ENCODE measurements at places on chromosomes 4 and X.

GRCh38 chrX:65744965-65745364 lies 77.5 kb downstream of the MSN start:
- no peak for DNase-seq

GRCh38 chr4:154014407-154015321 lies 225.8 kb upstream of the SFRP2 start:
- no peak for DNase-seq

GRCh38 chr4:13267091-13267490 lies 217.0 kb downstream of the RAB28 start:
- no peak for DNase-seq

GRCh38 chr4:140753329-140753728 lies 2.9 kb downstream of the TBC1D9 start:
- no peak for DNase-seq

DNA sequence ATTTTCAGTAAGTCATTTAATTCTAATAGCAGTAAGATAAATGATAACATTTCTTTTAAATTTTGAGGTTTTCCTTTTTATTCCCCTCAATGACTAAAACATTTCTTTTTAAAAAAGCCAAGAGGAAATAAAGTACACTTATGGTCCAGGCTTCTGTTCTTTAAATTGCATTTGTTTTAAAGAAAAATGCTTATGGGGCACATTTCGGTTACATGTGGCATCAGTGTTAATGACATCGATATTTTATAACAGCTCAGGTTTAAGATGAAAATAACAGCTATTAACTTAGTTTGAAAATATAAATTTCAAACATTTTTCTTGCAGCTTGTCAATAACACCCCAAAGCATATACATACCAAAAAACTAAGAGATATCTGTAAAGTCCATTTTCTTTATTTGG lies 1161.1 kb downstream of the PCDH18 start:
- no peak for DNase-seq

- no peak for DNase-seq
These were observed 30.7 kb upstream of the ATP6AP2 start for GRCh38 chrX:40550066-40550465.

DNA sequence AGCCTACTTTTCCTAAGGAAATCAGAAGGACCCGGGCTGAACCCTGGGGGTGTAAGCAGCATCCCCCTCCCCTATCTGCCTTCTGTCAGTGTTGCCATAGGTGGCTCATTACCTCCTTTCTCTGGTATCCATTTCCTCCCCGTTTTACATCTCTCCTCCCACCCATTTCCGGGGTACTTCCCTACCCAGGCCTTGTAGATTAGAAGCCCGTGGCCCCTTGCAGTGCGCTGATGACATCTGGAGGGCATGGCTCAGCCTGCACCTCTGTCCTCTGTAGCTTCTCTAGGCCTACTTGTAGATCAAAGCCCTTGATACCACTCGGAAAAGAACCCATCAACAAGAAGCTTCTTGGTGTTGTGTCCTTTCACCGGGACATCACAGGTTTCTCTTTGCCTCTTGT lies 71.8 kb downstream of the NBDY start:
- no peak for DNase-seq

DNA sequence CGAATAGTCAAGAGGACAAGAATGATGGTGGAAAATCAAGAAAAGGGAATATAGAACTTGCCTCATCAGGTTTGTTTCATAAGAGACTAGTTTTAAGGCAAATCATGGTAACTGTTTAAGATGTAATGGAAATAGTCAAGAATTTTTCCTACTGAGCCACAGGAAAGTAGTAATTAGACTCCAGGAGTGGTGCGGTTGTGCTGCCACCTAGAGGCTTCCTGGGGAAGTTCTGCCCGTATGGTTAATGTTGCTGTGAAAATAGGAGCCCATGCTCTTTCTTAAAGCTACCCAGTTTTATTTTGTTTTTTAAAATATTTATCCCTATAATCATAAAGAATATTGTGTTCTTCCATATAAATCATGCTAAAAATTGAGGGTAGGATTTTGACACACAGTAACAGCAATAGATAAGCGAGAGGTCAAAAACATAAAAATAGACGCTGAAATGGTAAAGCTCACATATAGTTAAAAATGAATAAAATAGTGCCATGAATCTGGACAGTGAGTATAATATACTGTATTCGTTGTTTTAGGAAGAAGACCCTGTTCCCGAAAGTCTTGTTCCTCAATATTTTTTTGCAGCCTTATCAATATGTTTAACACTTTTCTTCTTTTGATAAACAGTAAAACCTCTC lies 87.0 kb downstream of the PHOX2B start:
- no peak for DNase-seq

GRCh38 chrX:70454441-70455365 lies 10.1 kb downstream of the DLG3 start:
- DNase-seq: no peak

GRCh38 chrX:125398959-125399440 lies 79.3 kb downstream of the TEX13C start:
- no peak for DNase-seq

DNA sequence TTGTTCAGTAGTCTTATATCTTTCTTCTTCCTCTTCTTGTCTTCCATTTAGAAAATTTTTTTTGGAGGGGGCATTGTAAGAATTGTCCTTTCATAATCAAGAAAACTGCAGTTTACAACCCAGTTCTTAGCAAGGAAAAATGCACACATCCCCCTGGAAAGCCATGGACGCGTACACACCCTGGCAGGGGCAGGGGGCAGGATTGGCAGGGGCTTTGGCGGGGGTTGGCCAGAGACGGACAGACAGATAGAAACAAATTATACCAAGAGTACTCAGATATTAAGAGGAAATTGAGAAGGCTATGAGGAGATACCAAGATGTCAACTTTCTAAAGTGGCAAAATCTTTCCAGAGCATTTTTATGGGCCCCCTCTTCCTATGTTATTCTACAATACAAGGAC lies 322.5 kb upstream of the CPXCR1 start:
- DNase-seq: no peak

GRCh38 chrX:119643696-119644095 lies 37.5 kb upstream of the NKRF start:
- DNase-seq: no peak

DNA sequence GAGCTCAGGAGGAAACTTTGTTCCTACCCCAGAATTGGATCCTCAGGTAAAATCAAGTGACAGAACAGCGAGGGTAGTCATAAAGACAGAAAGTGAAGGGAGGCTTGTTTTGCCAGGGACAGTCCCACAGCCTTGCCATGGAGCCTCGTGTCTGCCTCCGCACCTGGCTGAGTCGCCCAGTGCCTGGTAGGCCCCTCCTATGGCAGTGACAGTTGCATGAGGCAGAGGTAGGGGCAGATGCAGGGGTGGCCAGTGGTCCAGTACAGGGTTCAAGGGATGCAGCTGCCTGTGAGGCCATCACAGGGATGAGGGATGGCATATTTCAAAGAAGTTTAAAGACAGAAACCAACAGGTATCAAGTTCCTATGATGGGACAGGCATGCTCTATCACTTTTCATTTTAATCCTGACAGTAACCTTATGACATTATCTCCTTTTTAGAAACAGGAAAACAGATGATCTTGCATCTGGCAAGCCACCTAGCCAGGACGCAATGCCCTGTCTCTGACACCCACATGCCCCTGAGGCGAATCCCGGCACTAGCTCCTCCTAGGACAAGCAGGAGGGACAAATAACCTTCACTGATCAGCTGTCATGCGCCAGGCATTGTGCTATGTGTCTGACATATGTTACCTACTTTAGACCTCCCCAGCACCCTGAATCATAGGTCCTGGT lies 127.4 kb upstream of the ENPP6 start:
- no peak for DNase-seq

DNA sequence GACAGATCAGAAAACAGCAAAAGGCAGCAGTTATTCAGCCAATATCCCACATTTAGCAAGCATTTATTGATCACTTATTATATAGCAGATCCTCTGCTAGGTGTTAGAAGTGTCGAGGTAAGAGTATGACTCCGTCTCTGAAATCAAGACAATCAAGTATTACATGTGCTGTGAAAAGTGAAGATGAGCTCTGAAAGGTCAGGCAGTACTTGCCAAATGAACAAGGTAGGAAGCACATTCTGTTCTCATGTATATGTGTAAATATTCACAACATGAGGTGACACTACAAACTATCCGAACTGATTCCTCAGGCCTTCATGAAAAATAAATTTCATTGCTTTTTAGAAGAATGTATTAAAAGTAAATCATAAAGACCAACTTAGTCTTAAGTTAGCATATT lies 15.3 kb downstream of the ATP1B4 start:
- DNase-seq: no peak

GRCh38 chrX:133523526-133523925 lies 108.2 kb upstream of the GPC4 start:
- no peak for DNase-seq

GRCh38 chrX:79412972-79413371 lies 45.8 kb upstream of the ITM2A start:
- no peak for DNase-seq

DNA sequence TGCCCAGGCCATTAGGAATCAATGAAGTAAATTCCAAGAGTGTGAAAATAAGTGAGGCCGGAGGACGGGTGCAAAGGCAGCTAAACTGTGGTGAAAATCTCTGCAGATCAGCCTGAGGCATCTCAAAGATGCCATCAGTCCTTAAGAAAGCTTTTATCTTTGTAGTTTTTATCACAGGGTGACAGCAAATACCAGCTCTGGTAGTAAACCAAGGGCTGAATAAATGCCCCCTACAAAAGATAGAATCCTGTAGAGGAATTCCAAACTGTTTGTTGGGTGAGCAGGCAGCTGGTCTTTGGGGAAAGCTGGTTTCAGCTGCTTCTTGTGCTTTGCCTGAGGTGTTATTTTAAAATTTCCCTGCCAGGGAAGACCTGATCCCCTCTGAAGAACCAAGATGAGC lies 21.6 kb upstream of the RBM47 start:
- DNase-seq: no peak

DNA sequence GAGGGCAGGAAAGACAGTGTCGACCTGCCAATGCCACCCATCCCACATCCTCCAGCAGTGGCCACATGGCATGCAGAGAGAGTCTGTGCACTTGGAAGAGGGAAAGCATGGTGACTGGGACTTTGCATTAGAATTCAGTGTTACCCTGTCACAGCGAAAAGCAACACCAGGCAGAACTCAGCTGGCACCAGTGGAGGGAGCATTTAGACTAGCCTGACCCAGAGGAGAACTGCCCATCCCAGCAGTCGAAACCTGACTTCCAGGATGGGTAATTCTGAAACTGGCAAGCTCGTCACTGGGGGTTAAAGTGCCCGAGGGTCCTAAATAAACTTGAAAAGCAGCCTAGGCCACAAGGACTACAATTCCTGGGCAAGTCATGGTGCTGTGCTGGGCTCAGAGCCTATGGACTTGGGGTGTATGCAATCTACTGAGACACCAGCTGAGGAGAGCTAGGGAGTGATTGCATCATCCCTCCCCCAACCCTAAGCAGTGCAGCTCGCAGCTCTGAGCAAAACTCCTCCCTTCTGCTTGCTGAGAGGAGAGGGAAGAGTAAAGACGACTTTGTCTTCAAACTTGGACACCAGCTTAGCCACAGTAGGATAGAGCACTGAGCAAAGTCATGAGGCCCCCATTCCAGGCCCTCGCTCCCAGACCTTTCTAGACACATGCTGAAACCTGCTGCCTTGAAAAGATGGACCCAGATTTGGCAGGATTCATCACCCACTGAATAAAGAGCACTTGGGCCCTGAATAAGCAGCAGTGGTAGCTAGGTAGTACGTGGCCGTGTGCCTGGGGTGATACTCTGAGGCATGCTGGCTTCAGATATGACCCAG lies 68.8 kb downstream of the DDX60L start:
- DNase-seq: no peak

- DNase-seq: no peak
These were observed 2252.9 kb upstream of the AGA start for GRCh38 chr4:179695175-179695574.

DNA sequence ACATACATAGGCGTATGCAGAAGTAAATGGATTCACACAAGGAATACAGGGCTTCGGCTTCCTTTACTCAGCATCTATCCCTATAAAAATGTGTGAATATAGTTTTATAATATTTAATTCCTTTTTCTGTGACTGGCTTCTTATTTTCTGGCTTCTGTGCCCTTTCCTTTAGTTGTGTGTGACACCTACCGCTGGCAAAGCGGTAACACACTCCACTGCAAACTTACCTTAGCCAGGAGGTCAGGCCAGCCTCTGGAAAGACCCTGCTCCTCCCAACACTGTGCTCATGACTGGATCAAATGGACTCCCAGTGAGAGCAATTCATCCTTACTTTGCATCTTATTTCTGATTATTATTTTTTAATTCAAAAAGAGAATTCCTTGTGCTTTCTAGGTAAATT lies 244.2 kb downstream of the ANK2 start:
- DNase-seq: no peak

- DNase-seq: no peak
These were observed 2.4 kb upstream of the FGFBP2 start for GRCh38 chr4:15965325-15965724.

- no peak for DNase-seq
These were observed 54.9 kb upstream of the LGI2 start for GRCh38 chr4:25085671-25086070.

GRCh38 chr4:105859233-105859632 lies 36.0 kb upstream of the NPNT start:
- no peak for DNase-seq

DNA sequence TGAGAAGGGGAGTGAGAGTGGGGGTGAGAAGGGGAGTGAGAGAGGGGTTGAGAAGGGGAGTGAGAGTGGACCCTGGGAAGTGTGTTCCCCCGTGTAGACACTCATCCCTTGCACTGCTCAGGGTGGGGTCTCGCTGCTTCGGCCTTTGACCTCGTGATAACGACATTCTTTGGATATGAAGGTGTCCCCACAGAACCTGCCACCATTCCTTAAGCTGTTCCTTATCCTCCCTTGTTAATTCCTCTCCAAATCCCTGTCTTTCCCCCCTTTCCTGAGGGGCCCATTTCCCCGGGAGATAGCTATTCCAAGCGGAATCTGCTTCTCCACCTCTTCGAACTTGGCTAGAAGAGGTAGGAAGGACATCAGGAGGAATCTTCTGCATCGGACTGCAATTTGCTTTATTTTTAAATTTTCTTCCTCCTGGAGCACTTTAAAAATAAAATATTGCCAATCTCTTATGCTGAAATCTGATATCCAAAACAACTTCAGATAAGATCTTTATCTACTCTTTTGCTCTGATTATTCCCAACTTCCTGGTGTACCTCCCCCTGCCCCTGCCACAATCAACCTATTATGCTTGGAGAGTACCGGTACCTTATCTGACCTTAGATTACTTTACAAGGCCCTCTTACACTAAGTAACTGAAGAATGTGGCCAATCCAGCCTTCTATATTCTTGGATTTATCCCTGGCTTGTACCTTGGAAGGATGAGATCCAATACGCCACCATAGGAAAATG lies 15.6 kb downstream of the TRIML1 start:
- no peak for DNase-seq

DNA sequence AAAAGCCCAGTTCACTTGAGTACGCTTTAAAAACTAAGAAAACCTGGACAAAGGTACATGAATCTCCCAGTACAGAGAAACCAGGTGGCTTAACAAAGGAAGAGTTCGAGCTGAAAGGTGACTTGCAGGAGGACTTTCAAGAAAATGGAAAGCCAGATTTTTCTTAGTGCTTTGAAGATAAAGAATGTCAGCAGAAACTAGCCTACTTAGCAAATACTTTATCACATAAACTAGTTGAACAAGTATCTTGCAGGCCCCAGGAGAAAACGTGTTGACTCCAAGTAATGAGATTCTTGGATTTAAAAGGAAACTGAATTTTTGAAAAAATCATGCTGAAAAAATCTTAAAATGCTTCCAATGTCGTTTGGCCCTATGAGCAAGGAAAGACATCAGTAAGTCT lies 26.4 kb downstream of the CDKN2AIP start:
- DNase-seq: no peak

Data from SIG-M5 (cell line).